ENCODE measurements at places on chromosomes 16 and 17.

DNA sequence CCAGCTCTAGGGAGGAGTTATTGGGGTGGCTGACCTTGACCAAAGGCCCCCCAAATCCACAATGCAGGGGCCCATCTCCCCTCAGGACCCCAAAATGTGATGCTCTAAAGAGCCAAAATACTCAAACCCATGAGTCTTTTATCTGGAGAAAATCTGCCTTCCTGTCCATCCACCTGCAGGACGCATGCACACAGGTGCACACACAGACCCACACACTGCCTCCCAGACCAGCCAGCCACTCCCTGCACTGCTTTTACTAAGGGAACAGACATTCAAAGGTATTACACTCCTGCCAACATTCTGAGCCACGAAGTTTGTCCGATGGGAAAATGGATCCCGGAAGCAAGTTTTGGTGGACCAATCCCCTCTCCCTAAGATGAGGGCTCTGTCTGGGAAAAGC, 76.1 kb upstream of the CDH5 start:
- DNase-seq: no peak

DNA sequence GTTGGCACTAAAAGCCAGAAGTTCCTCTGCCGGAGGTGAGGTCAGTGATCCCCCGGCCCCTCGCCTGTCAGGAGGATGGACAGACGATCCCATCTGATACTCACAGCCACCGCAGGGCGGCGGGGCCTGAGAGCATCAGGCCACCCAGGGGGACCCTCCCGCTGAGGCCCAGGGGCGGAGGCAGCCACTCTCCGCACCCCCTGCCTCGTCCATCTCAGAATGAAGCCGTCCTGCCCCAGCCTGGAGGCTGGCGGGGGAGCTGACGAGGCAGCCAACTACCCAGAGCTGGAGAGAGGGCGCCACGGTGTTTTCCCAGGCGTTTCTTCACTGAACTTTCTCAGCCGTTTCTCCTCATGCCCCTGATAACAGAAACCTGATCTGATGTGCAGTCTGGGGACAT, 22.6 kb downstream of the TPSD1 start:
- no peak for DNase-seq

- DNase-seq: no peak
Observed at GRCh38 chr17:17526369-17526768, 30.2 kb upstream of the RASD1 start.

GRCh38 chr17:56581635-56582627, 11.6 kb upstream of the NOG start:
- DNase-seq: no peak

DNA sequence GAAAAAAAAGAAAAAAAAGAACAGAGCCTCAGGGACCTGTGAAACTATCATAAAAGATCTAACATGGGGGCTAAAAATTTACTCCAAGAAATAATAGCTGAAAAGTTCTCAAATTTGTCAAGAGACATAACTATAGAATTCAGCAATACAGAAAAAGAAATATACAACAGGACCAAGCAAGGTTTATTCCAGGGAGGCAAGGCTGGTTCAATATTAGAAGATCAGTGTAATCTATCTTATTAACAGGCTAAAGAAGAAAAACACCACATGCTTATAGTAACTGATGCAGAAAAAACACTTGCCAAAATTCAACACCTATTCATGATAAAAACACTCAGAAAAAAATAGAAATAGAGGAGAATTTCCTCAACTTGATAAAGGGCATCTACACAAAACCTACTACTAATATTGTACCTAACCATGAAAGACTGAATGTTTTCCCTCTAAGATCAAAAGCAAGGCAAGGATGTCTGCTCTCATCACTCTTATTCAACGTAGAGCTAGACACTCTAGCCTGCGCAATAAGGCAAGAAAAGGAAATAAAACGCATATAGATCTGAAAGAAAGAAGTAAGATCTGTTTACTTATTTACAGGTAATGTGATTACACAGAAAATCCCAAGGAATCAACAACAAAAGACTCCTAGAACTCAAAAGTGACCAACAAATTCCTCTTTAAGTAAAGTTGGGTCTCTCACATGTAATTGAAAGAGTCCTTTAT, 1.2 kb upstream of the ACSM3 start:
- no peak for DNase-seq

- no peak for DNase-seq
Observed at GRCh38 chr17:67293251-67294203, 48.5 kb upstream of the HELZ start.

DNA sequence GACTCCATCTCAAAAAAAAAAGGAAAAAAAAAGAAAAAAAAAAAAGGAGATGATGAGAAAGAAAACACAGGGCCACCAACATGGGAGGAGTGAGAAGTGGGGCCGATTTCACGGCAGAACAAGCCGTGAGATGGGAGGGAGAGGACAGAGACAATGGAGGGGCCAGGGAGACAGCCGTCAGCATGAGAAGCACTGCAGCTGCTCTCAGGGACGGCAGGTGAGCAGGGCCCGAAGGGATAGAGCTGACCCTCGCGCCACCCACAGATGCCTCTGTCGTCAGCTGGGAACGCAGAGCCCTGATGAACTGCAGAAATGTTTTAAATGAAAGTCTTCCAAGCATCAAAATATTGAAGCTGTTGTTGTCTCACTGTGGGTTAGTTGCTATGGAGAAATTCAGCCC, 20.3 kb downstream of the PITPNM3 start:
- no peak for DNase-seq

DNA sequence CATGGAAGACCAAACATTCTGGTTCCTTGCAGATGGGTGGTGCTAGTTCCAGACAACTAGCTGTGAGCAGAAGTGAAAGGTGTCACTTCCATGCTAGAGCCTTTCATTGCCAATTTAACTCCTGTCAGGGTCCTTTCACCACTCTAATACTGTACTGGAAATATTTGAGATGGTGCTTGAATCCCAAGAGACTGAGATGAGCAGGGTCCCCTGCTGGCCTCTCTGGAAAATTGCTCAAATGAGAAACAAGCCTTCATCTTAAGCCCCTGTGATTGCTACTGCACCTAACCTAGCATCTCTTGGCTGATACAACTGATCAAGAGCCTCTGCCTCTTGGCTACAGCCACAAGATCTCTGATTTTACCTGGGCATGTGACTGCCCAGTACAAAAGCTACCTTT, 7.4 kb upstream of the VAC14 start:
- no peak for DNase-seq

DNA sequence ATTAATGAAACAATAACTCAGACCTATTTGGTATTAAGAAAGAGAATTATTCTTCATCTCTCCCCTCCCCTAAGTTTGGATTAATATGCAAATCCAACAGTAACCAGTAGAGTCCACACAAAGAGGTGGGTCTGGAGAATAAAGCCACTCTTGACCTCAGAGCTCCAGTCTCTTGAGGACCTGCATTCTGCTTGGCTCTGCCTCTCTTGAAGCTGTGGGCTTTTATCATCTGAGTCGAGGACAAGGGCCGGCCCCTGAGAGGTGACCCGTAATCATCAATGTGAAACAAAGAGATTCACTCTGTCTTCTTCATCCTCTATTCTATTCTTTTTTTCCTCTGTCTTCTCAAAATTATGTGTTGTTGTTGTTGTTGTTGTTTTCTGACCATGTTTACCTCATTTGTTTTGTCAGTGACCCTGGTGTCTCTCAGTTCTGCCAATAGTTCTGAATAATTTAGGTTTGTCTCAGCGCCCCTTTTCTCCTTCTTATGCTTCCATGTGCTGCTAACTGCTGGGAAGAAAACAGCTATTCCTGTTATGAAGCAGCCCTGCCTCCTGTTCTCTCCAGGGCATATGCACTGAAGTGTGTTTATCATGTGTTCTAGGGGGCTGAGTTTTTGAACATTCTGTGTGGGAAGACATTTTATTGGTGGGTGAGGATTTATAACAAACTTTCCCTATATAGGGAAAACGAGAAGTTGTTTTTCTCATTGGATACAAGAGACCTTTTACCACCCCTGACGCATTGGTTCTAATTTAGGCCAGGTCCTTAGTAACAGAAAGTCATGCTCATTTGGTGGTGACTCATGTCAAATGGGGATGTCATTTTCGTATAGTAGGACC, 135.8 kb downstream of the TRIM37 start:
- DNase-seq: no peak

DNA sequence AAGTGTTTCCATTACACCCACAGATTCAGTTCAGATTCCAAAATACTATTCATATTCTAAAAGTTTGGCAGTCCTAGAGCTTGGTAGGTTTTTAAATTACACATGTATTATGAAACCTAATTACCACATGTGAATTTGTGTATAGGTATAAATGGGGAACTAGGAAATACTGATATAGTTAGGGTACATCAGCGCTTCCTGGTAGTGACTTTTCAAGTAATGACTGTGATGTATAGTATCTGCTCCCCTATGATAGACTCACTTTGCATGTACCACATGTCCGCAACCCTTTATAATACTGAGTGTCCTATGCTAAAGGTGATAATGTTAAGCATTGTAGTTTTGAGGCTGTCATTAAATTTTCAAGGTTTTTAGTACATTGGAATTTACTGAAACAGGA, 22.9 kb downstream of the CDK12 start:
- DNase-seq: no peak

DNA sequence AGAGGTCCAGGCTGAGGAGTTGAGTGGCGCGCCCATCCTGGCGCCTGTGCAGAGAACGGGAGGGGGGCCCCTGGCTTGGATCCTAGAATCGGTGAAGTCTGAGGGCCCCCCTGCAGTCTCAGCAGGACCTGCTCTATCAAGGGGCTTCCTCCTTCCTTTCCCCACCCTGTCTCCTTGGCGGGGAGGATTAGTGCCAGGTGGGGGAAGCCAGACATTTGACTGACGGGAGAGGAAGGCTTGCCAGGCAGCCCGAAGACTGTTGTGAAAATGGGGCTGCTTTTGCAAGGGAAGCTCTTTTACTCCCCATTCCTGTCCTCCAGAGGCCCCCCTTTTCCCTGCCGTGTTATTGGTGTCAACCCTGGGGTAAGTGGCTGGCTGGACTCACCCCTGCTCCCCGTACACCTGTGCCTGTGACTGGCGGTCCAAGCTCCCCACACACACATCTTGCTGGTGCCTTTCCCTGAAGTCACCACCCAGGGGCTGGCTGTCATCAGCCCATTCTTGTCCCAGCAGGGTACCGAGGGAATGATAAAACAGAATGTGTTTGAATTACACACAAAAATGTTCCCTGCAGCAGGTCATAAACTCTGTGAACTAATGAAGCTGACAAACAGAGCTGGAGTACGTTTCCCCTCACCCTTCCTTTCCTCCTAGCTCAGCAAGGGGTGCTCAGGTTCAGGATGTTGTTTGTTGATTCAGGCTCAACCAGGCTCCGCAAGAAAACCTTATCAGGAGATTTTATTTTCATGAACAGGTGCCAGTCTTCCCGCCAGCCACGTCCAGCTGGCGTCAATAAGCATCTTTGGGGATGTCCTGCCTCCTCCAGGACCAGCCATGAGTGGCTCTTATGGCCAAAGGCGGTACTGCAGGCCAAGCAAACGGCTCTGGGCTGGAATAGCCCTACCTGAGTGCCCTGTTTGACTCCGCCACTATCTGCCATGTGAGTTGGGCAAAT, 4.4 kb upstream of the ARMC7 start:
- no peak for DNase-seq

- no peak for DNase-seq
Observed at GRCh38 chr17:65813306-65813705, 251.9 kb upstream of the AXIN2 start.

- no peak for DNase-seq
Observed at GRCh38 chr16:10465821-10466220, 80.0 kb downstream of the ATF7IP2 start.

DNA sequence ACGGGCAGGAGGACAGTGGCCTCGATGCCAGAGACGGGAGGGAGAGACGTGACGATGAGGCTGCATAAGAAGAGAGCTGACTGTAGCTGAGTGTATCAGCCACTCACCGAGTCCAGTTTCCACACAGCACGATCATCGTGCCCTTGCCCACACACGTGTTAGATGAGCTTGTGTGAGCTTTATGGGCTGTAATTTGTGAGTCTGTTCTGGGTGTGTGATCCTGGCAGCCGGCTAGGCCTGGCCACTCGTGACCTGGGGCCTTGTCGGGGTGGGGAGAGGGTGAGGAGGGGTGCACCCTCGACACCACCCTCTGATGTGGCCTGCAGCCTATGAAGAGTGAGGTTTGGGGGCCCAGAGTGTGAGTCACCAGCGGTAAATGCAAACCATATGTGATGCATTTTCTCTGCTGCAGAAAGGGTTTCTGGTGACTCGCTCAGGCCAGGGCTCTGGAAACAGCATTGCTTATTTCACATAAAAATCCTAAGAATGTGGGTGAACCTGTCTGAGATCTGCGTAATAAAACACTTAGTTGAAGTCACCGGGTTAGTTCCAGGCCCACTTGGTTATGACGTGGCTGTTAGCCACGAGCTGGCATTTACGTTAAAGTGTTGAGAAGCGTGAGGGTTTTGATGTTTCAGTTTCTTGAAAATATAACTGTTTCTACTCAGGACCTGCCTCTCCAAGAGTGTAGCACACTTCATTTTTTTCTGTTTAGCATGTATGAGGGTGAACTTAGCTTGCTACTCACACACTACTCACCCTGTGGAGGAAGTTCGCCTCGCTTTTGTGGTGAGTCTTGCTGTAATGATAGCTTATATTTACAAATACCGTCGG, 4.2 kb downstream of the METRNL start:
- peak; percentile 89 for DNase-seq

- DNase-seq: no peak
Observed at GRCh38 chr16:46466239-46466638, 154.9 kb downstream of the SHCBP1 start.

DNA sequence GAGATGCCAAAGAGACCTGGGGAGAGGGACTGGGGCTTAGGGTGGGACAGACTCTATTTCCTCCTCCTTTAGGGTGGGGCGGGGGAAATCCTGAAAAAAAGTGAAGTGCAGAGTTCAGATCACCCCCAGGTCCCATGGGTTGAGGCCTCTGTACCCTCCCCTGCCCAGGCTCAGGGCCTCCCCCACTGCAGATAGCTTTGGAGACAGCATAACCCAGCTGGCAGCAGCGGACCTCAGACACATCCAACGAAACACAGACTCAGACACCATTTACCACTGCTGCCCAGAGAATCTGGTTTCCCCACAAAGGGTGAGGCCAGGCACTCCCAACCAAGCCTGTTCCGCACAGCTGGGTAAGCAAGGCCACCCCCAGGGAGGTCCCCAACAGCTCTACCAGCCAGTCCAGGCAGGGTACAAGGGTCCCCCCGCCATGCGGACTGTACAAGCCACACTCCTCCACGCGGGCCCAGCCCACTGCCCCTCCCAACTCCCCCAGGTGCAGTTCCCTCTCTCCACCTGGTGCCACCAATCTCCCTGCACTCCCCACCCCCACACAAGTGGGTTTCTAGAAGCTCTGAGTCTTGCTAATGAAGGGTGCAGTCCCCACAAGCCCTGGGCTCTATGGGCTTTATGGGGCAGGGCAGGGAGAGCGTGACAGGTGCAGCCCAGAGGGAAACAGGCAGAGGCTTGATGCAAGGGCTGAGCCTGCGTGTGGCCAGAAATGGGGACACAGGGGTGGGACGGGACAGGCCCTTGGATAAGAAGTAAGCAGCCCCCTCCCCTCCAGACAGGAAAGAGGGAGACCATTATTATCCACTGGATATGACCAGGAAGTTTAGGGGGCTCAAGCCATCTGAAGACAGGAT, 8.9 kb downstream of the RHBDF2 start:
- no peak for DNase-seq

- no peak for DNase-seq
Observed at GRCh38 chr16:49890876-49891275, 35.0 kb upstream of the ZNF423 start.

GRCh38 chr17:30112794-30113193, 3.8 kb upstream of the NSRP1 start:
- DNase-seq: no peak

GRCh38 chr17:34314279-34314678, 5.0 kb upstream of the CCL8 start:
- no peak for DNase-seq

GRCh38 chr17:29977836-29978235, 36.4 kb downstream of the EFCAB5 start:
- no peak for DNase-seq

Measured in AG04450 (cell line).